ENCODE measurements at places on chromosomes 3 and 15. TPM values are rescaled to one million over a fixed set of nuclear protein-coding genes. Genes with fewer than 3 reads are reported as not detected.

The ERICH6 gene
- not detected for total RNA-seq

The C3orf18 gene
- 13.3 TPM for total RNA-seq

DNA sequence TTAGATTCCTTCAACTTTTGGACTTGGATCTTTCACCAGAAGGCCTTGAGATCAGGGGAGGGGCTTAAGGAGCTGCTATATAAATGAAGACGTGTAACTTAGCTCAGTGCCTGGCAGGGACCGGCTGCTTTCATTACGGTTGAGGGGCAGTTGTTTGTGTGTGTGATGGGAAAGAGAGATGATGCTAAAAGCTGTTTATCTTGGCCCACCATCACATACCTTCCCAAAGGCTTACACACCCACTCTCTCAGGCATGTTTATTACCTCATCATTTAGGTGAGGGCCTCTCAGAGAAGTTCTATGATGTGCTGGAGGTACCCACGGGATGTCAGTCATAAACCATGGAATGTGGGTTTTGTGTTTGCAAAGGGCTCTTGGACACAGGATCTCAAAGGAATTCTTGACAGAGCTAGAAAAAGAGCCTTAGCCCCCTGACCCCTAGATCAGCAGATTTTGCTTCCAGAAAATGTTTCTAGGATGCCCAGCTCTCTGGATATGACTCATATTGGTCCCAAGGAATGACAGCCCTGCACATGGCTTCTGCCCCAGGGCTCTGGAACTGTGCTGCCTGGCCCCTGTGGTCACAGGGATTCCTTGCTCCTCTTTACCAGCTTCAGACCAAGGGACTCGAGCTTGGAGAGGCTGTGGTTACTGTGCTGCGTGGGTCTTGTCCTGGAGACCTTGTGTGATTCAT, 15.9 kb upstream of the SMAD3 start:
- no peaks in the 10 kb centered on the region for H3K27me3 ChIP-seq
- peaks cover 18% of the 10 kb centered on the region for H3K4me1 ChIP-seq
- H3K4me3 ChIP-seq = no peak overlapping the region
- peak overlapping the region; percentile 26 for H3K27ac ChIP-seq
- DNase-seq = peak; percentile 46

- no peaks in the 10 kb centered on the region for H3K36me3 ChIP-seq
- no peak overlapping the region for H3K4me3 ChIP-seq
- no peak overlapping the region for H3K27ac ChIP-seq
- no peaks in the 10 kb centered on the region for H3K27me3 ChIP-seq
These were observed 355.1 kb downstream of the GBE1 start for GRCh38 chr3:81406318-81406717.

- H3K4me1 ChIP-seq = no peaks in the 10 kb centered on the region
- H3K27ac ChIP-seq = no peak overlapping the region
- peaks cover 15% of the 10 kb centered on the region for H3K27me3 ChIP-seq
- H3K36me3 ChIP-seq = no peaks in the 10 kb centered on the region
- H3K4me3 ChIP-seq = no peak overlapping the region
- DNase-seq = no peak
These were observed 42.5 kb downstream of the MUC20 start for GRCh38 chr3:195763076-195763830.

GRCh38 chr3:156811089-156811862, 14.9 kb upstream of the LEKR1 start:
- no peaks in the 10 kb centered on the region for H3K36me3 ChIP-seq
- H3K27ac ChIP-seq = no peak overlapping the region
- no peak for DNase-seq
- no peak overlapping the region for H3K4me3 ChIP-seq
- H3K4me1 ChIP-seq = peaks cover 7% of the 10 kb centered on the region

DNA sequence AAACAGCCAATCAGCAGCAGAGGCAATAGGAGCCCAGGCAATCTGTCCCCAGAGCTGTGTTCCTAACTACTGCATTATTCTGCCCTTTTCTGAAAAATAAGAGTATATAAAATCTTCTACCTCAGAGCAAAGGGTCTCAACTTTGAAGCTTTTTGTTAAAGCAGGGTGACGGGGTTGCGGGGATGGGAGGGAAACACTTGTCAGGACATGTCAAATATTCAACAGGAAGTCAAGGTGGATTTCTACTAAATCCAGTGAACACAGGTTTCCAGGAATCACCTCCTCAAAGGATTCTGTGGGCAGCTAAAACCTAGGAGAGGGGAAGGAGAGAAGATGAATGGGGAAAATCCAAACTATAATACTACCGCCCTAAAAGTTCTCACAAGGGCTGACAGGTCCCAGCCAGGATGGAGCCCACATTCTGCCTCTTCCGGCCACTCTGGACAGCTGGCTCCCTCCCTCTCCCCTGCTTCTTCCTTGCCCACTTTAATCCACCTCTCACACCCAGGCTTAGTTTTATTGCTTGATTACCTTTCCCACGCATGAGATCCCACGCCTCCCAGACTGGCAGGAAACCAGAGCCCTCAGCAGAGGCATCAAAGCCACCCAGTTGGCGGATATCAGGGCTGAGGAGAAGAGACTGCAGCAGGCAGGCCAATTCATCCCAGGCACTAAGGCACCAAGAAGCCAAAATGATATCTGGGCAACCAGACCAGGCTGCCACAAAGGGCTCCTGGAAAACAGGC, 77.2 kb downstream of the OSBPL10 start:
- no peak overlapping the region for H3K27ac ChIP-seq
- H3K27me3 ChIP-seq = no peaks in the 10 kb centered on the region
- no peak for DNase-seq
- H3K36me3 ChIP-seq = no peaks in the 10 kb centered on the region

- no peaks in the 10 kb centered on the region for H3K4me1 ChIP-seq
- no peak for DNase-seq
- no peak overlapping the region for H3K27ac ChIP-seq
- no peaks in the 10 kb centered on the region for H3K27me3 ChIP-seq
- no peaks in the 10 kb centered on the region for H3K36me3 ChIP-seq
These were observed 70.7 kb downstream of the WNT5A start for GRCh38 chr3:55416331-55416821.

Data from sigmoid colon (tissue), 7 donors.